Pulmonary artery endothelial cell (primary cell): ENCODE measurements at places on chromosomes 11 and 22. TPM values are rescaled to one million over a fixed set of nuclear protein-coding genes. Genes with fewer than 3 reads are reported as not detected.
A peak's percentile ranks its signal among the peaks of the same experiment; 100 is the strongest.

GRCh38 chr11:108198833-108199232 is 23.6 kb downstream of the NPAT start:
- DNase-seq, result no peak

DNA sequence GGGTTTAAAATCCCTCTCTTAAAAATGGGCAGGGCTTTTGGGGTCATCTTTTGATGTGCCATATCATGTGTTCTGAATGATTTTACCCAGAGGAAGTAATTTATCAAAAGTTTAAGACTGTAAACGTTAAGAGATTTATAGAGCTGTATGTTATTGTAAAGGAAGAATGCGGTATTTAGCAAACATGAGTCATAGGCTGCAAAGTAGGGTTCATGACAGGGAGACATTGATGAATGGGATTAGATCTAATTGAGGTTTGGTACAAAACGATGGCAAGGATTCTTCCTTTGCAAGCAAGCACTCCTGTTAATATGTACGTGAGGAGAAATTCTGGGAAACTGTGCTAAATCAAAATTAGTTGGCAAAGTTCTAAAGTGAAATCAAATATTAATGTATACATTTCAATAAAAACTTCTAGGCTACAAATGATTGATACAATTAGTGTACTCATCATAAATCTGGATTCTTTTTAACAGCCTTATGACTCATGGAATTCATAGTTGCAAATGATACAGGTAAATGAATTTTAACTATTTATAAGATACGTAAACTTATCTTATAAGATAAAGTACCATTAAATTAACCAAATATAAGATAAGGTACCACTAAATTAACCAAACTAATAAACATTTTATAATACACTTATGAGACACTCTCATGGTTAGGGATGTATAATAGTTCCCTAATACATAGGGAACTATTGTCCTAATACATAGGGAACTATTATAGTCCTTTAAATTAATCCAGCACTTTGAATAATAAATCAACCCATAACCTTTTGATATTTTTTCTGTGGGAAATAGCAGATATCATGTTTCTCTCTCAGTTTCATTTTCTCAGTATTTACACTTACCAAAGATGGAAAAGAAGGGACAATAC is 58.4 kb downstream of the KIF18A start:
- no peak for DNase-seq

- no peak for DNase-seq
Observed at GRCh38 chr11:10909141-10909883, 51.5 kb upstream of the ZBED5 start.

GRCh38 chr11:50423208-50423607 is 390.5 kb downstream of the OR4C45 start:
- no peak for DNase-seq

GRCh38 chr11:72735495-72736027 is 16.6 kb downstream of the ARAP1 start:
- DNase-seq, result peak; percentile 50

GRCh38 chr22:29797351-29797750 is 30.2 kb downstream of the UQCR10 start:
- DNase-seq, result no peak

GRCh38 chr11:71236836-71237475 is 15.4 kb downstream of the SHANK2 start:
- no peak for DNase-seq

DNA sequence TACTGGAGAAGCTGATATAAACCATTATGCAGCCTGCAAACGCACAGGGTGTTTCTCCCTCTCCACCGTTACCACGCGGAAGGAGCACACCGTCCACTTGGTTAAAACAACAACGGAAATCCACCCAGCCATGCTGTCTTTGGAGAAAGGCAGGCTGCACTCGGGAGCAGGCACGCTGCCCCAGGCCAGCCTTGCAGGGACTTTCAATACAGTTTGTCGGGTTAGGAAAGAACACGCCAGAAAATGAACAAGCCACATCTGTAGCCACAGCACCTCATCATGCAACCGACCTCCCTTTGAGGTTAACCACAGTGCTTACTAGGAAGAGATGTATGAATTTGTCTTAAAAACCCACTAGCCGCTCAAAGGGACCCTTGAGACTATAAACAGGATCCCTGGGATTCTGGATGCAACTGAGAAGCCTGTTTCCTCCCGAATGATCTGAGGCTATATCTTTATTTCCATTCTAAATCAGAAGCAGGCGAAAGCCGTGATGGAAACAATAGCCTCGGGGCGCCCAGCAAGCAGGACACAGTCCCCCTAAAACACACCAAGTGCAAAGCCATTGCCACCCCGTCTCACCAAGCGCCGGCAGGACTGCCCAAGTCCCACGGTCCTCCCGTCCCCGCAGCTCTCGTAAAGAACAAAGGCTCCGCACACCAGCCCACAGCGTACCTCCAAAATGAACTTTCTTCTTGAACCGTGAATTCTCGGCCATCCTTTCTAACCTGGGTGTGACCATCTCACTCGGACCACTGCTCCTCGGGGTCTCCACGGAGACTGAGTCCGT is 318.9 kb downstream of the CTTN start:
- DNase-seq, result no peak

DNA sequence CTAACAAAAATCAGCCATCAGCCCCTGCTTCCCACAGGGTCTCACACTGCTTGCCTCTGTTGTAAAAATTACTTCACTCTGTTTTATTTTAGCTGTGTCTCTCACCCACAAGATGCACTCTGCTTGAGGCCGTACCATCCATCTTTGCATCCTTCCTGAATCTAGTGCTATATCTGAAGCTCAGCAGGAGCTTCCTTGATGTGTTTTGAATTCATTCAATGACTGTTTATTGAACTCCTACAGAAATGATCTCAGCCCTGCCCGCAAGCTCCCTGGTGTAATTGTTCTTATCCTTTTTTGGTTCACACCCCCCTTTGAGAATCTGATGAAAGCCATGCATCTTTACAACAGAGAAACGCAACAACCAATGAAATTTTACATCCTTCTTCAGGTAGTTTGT is 310.2 kb upstream of the ZC3H12C start:
- DNase-seq, result no peak

DNA sequence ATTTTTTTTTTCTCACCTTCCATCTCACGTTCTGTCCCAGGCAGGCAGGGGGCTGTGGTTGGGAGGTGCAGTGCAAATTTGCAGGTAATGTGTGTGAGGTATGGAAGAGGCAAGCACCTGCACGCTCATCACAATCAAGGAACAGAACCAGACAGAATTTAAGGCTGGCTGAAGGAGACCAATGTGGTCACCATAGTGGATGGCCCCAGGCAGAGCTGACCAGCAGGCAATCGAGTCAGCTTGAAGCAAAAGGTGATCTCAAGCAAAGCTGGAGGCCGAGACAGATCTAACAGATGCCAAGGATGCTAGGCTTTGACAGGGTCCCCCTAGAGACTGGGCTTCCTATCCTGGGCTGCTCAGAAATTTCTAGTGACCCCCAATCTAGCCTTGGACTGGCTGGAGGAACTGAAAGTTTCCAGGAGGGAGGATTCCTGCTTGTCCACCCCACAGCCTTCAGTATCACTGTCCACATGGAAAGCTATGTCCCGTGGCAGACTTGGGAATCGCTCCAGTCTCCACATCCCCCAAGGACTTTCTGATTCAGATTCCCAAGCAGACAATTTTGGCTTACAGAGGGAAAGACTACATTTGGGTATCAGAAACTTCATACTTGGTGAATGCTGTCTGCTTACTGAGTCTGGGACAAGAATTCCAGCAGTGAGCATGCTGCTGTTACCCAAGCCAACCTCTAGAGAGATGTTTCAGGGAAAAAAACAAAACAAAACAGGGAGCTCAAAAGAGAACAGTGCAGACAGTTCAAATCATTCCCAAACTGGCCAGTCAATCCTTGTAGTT is 9.0 kb upstream of the MICAL3 start:
- no peak for DNase-seq

JAML gene
- total RNA-seq, result 0.13 and 0.35 TPM in 2 replicates

RTN4R gene
- total RNA-seq, result 0.32 and 0.46 TPM in 2 replicates

MMP11 gene
- 4.5 and 9.9 TPM in 2 replicates for total RNA-seq

ABCG4 gene
- total RNA-seq, result 0.20 and 0.35 TPM in 2 replicates

ACER3 gene
- total RNA-seq, result 11.7 and 24.5 TPM in 2 replicates
